ENCODE measurements at places on chromosomes 1 and 21.

- no peak for DNase-seq
Observed at GRCh38 chr1:56550138-56550858, 29.1 kb downstream of the PLPP3 start.

GRCh38 chr1:19164274-19165015, 45.6 kb downstream of the UBR4 start:
- DNase-seq, result no peak

DNA sequence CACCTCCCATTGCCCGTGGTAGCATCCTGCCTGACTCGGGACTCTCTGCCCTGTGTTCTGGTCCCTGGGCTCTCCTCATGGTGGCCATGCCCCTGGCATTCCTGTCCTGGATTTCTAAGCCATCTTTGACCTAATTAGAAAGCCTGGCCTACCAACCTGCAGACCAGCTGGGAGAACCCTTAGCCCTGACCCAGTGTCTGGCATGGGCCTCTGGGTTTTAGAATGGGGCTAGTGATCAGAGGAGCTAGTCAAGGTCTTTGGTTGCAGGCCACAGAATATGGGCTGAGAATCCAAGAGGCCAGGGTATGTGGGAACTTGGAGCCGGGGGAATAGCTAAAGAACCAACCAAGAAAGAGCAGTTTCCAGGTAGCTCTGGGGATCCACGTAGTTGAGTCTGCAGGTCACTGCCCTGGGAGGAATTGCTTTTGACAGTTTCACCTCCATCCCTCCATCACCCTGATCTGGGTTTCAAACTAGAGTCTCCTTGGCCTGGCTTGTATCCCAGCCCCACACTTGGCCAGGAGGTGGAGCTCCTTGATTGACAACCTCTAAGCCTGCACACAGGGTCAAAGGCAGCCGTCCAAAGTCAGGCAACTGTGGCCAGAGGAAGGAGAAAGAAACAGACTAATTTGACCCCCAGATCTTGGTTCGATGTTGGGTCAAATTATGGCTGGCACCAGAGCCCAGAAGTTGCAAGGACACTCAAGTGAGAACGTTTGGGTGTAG, 54.7 kb upstream of the ABCG1 start:
- peak; percentile 75 for DNase-seq

DNA sequence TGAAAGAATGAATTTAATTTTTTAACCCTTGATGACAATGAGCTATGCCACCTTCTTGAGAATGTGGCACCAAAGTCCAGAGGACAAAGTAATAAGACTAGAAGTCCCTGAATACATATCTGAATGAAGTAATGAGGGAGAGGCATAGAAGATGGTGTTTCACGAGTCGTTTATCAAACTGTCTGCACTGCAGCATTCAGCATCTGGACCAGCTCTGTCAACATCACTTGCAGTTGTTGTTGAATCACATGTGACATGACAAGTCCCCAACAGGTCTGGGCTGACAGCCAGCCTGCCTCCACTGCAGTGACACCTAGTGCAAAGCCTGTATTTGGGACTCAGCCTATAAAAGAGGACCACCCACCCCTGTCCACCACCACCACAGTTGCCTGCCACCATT, 17.3 kb upstream of the GALNT2 start:
- DNase-seq, result no peak

DNA sequence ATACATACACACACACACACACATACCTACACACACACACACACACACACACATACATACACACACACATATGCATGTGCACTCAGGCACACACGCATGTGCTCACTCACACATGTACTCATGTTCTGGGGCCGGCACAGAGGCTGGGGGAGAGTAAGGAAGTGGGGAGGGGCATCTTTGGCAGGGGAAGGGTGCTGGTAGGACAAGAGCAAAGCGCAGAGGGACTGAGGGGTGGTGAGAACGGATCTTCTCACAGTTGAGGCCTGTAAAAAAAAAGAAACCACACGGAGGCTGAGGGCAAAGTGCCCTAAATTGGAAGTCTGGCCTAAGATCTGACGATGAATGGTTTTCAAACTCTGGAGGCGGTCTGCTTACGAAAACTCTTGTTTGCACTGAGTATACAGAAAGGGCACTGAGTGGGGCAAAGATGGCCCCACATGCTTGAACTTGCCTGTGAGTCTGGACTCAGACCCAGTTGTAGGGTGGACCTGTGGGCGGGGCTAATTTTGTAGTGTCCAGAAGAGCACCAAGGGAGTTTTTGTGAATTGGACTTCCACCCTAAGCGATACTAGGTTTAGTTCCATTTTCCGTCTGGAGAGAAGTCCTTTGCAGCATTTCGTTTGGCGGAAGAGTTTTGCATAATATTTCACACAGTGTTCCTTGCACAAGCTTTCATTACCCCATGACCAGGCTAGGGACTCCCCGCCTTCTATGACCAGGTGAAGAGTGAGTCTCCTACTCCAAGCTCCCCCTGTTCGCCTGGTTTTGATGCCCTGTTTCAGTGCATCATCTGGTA, 79.3 kb upstream of the LYST start:
- no peak for DNase-seq

Data from CD4-positive, alpha-beta T cell treated with Interleukin-17A for 4 hours (primary cell).